Activated T-helper 2 cell treated with anti-CD3 and anti-CD28 coated beads, Interferon-gamma antibody, Interleukin-2, Interleukin-4, amounts not matched to agents 10 μg/mL and 5 μg/mL and 100 μg/mL, durations not matched to agents 14 hours and 24 hours and 36 hours (primary cell): ENCODE measurements at places on chromosomes 5 and 9. TPM values are rescaled to one million over a fixed set of nuclear protein-coding genes. Genes with fewer than 3 reads are reported as not detected.

- DNase-seq: no peak
Observed at GRCh38 chr5:52702877-52703276, 84.8 kb upstream of the ITGA1 start.

DNA sequence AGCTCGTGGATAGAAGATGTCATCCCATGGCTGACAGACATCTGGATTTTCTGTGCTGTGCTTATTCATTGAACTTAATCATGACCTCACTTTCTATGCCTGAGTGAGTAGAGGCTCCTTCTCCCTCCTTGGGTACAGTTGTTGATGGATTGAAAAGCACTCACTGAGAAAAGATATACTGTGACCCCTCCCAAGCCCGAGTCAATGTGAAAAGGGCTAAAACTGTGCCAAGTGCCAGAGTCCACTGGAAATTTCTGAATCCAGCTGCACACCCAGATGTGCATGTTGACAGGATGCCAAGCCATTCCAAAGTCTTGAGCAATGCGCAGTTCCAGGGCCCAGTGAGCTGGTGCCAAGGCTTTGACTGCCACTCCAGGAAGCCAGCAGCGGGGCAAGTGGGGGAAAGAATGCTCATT, 473.0 kb downstream of the NTRK2 start:
- no peak for DNase-seq

- no peak for DNase-seq
Observed at GRCh38 chr5:72121780-72122445, 14.6 kb downstream of the MAP1B start.

MAMDC2 gene
- total RNA-seq: not detected in 2 replicates

GRCh38 chr5:146718609-146719008, 159.9 kb downstream of the PPP2R2B start:
- DNase-seq: no peak

DNA sequence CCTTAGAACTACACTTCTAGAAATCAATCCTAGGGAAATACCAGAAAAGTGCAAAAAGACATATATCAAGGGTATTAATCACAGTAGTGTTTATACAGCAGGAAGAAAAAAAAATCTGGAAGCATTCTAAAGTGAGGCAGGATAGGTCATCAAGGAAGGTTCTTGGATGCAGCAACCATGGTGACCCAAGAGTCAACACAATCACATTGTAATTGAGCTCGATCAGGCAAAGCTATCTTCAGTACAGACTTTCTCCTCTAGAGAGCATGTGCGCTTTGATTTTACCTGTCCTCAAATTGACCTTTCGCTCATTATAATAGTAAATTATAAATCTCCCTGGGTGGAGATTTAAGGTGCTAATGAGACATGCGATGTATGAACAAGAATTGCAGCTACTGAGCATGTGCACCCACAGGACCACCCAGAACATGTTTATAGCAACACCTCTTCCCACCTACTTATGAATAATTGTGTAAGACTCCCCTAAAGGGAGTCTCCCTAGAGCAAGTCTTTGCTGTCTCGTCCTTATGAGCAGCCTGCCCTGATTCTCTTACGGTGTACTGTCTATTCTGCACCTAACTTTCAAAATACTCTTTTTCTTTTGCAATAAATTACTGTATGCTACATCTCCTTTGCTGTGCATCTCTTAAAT, 297.7 kb downstream of the ATPSCKMT start:
- no peak for DNase-seq

CRHBP gene
- total RNA-seq: 0.09 TPM in 1 of 2 replicates, not detected in the other

DNA sequence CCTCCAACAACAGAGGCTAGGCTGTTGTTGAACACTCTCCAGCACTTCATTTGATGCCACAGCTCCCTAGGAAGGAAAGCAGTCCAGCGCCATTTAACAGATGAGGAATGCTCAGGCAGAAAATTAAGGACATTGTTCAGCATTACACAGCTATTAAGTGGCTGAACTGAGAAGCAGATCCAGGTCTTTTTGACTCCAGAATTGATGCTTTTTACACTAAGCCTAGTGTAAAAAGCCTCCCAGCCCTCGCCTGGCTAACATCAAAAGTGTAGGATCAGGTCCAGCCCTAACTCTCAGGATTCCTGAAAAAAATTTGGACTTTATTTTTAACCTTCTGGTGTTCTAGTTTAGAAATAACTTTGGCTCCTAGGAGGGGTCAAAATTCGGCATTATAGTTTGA, 106.4 kb upstream of the SMC5 start:
- no peak for DNase-seq

DNA sequence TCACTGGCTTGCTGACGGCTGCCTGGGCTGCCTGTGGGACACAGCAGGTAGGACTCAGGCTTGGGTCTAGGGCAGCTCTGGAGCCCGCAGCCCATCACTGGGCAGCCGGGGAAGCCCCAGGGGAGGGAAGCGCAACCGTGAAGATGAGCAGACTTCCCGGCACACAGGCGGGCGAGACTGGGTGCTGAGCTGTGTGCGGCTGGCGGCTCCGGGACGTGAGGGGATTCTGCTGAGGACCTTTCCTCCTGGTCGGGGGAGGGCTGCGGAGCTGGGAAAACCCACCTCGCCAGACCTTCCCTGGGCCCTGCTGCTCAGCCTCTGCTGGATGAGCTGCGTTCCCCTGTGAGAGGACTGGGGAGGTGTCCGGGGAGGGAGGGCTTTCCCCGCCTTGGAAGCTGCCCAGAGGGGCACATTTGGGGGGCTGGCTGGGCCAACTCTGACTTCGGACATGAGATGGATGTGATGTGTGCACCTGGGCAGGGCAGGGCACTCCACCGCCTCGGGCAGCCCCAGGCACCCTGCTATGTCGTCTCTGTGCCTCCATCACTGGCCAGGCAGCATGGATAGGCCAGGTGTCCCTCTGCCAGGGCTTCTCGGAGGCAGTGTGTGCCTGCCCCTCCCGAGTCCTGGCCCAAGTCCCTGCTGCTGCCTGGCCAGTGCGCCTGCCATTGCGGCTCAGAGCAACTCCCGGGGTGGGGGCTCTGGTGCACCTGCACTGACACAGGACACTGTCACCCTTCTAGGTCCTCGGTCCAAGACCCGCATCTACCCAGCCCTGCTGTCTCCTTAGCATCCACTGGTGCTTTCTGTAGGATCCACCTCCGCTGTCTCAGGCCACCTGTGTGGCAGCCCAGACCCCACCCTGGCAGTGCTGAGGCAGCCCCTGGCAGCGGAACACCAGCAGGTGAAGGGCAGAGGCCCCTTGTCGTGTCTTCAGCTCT, 66.4 kb downstream of the COL5A1 start:
- no peak for DNase-seq

DNA sequence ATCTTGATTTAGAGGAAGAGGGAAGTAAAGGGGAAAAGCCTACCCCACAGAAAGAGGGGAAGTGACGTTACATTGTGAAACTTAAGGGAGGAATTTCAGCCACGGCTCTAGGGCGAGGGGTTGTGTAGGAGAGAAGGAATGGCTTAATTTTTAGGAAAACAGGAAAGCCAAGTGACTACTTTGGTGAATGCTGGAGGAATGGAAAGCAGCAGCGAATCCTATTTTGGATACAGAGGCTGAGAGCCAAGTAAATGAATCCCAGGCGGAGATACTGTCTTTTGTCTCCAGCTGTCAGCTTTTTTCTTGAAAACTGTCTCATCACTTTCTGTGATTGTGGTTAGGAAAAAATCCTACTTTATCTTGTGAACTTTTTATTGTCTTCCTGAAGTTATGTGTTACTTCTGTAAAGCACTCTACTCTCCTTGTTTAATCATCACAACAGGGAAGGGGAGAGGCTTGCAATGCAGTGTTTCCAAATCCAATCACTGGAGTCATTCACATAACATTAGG, 188.4 kb downstream of the TSSK1B start:
- no peak for DNase-seq

ABLIM3 gene
- total RNA-seq: not detected in 2 replicates

CCNO gene
- 0.27 TPM in 1 of 2 replicates, not detected in the other for total RNA-seq

OR1J2 gene
- not detected in 2 replicates for total RNA-seq

PAEP gene
- not detected in 2 replicates for total RNA-seq

RGS7BP gene
- total RNA-seq: not detected in 2 replicates

GRCh38 chr5:141003791-141004611, 37.7 kb downstream of the PCDHAC2 start:
- no peak for DNase-seq

GRCh38 chr5:69024241-69024651, 69.6 kb upstream of the SLC30A5 start:
- DNase-seq: no peak
